ENCODE measurements at places on chromosomes 5 and 9. TPM values are rescaled to one million over a fixed set of nuclear protein-coding genes. Genes with fewer than 3 reads are reported as not detected.

GRCh38 chr9:78578072-78578471 is 281.1 kb downstream of the PSAT1 start:
- DNase-seq = no peak

DNA sequence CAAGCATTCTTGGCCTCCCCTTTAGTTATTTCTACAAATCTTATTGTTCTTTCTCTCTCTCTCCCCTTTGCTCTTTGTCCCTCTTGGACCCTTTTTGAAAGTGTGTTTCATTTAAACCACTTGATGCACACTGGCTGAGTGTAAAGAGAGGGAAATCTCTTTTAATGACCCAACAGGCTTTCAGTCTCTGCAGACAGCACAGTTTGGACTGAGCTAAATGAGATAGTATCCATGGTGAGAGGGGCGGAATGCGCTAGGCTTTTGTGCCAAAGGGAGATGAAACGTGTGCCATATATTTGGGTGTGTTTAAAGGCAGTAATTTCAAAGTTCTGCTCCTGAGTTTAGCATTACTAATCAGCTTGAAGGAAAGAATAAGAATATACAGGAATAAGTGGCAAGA is 184.9 kb downstream of the PCSK1 start:
- no peak for DNase-seq

- no peak for DNase-seq
These were observed 1967.0 kb upstream of the CDH9 start for GRCh38 chr5:29005386-29005785.

DNA sequence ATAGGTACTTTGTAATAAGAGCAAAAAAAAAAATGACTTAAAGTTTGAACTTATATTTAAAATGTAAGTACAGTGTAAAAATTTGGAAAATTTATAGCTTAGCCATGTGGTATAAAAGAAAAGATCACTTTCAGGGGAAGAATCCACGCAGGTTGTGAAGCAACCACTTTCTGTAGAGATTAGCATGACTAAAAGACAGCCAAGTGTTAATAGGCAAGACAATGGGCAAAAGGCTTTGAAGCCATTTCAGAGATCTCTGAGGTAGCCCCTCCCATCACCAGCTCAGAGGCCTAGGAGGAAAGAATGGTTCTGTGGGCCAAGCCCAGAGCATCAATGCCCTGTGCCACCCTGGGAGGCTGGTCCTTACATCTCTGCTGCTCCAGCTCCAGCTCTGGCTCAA is 346.3 kb upstream of the CHD1 start:
- DNase-seq = no peak

DNA sequence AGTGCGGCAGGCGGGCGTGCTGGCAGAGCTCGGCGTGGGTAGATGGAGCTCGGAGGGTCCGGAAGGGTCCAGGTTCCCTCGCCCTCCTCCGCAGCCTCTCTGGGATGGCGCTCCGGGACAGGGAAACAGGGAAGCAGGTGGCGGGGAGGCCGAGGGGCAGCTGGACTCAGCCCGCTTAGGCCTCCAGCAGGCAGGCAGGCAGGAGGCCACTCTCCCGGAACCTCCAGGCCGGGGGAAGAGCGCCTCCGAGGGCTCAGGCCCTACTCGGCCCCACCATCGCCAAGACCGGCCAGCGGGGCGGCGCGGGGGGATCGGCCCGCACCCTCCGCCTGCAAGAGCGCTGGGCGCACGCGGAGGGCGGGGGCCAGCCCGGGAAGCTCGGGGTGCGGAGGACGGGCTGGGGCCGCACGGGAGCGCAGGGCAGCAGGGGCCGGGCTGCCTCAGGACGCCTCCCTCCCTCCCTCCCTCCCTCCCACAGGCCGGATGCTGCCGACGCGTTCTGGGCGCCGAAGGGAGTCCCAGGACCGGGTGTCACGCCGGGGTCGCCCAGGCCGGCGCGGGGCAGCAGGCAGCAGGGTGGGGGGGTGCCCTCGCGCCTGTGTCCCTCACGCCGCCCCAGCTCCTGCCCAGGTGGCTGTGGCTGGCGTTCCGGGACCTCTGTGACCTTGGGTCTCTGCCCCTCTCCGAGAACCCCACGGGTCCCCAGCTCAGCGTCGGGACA is 977 bp downstream of the MGAT4B start:
- peak; percentile 51 for DNase-seq

DNA sequence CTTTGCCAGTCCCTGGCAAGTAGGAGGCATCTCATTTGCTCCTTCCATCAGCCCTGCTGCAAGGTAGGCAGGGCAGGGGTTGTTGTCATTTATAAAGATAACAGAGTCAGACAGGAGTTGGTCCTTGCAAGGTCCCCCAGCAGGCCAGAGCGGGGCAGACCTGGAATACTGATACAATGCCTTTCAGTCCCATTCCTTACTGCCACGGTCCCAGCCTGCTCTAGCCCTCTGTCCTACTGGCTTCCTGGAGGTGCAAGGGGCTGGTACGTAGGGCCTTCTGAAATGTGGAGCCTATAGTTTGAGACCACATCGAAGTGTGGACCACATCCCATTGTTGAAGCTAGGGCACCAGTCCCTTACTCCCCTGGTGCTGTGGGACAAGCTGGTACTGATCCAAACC is 42.8 kb upstream of the PITX1 start:
- DNase-seq = no peak

The KYAT1 gene
- total RNA-seq = 10.5 TPM
